ENCODE measurements at places on chromosomes 2 and 18. TPM values are rescaled to one million over a fixed set of nuclear protein-coding genes. Genes with fewer than 3 reads are reported as not detected.

DNA sequence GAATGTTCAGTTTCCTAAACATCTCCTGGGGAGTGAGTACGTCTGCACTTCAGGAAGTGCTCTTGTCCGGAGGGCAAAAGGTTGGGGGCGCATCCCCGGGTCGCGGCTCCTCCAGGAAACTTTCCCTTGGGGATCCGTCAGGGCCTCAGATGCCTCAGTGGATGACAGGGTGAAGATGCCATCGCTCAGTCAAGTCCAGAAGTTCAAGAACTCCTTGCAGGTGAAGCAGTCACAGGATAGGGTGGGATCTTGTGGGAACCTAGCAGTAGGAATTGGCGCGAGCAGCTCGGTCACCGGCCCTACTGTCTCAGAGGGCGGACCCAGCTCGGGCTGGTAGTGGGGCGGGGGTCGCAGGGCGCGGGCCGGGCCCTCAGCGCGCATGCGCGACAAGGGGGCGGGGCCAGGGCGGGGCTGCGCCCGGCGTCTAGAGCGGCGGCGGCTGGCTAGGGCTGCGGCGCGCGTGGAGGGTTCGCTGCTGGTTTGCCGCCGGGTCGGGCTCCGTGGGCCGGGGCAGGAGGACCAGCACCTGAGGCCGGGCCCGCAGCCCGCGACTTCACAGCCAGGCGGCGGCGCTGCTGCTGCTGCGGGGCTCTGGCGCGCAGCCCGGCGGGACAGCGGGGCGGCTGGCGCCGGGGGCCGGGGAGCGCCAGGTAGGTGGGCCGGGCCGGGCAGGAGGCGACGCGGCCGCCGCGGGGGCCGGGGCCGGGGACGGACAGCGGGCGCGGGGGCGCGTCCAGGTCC is at the start of gene INPP4A:
TSS of gene INPP4A (plus strand) at position 423 of the 741 bp plus-strand sequence. CDS start 75,191 bp downstream, outside the sequence.
- ATAC-seq = peak; percentile 85

DNA sequence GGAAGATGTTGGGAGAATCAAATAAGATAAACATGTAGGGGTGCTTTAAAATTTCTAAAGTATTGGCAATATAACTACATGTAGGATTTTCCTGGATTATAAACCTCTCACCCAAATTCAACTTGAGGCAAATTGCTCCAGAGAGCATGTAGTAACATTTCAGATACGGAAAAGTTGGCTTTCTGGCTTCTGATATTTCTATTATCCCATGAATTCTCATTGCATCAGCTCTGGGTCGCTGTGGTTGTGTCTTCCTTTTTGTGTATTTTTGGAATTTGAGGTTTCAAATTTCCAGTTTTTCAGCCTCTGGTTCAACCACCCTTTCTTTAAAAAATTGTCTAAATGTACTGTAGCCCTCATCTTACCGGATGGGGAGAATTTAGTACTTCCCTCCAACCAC is 32.3 kb downstream of the TGIF1 start:
- ATAC-seq = no peak

- no peak for ATAC-seq
Measured at GRCh38 chr2:101597347-101597944, 100.1 kb upstream of the MAP4K4 start.

- peak; percentile 10 for ATAC-seq
Measured at GRCh38 chr2:172931256-172931894, 144.3 kb upstream of the MAP3K20 start.

DNA sequence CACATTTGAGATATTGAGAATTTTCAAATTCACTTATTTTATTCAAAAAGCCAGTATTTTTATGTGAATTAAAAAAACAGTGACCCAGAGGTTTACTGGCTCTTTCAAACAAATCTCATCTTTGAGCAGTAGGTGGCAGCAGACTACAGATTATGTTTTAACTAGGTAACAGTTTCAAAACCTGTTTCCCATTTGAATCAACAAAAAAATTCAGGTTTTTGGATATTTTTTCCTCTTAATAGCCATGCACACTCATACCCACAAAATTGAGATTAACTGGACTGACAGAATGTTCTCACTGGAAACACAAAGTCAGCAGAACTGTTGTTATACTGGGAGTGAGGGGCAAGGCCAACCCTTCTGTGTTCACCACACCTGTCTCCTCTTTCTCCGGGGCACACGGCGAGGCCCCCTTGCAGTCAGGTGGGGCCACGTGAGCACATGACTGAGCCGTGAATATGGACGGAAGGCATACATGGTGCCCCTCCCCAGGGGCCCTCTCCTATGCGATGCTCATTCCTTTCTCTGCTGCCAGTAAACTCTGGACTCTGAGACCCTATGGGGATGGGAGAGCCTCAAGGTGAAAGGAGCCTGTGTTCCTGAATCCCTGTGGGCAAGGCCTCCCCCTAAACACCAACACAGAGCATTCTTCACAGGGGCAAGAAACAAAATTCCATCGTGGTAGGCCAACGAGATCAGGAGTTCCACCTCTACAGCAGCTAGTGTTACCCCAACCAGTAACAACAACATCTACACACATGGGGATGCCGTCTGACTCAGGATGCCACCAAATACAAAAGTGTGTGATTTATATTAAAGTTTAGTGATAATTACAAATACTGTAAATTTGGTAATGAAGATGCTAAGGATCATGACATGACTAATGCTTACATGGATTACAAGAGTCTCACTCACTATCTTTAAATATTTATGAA is 80.4 kb downstream of the LPIN2 start:
- no peak for ATAC-seq

GRCh38 chr2:218028562-218029348 is 26.0 kb upstream of the TNS1 start:
- no peak for ATAC-seq

GRCh38 chr18:24778810-24779418 is 318.5 kb downstream of the HRH4 start:
- ATAC-seq = no peak

- ATAC-seq = no peak
Measured at GRCh38 chr2:45477546-45477945, 133.5 kb downstream of the SRBD1 start.

- ATAC-seq = no peak
Measured at GRCh38 chr2:53777134-53777533, 9.5 kb downstream of the CHAC2 start.

- ATAC-seq = peak; percentile 97
Measured at GRCh38 chr2:165469417-165469816, at the start of gene CSRNP3. TSS of gene CSRNP3 (plus strand) at chr2:165469698. CDS start at chr2:165595066, 125,368 bp downstream.

- no peak for ATAC-seq
Measured at GRCh38 chr2:95034818-95035217, 9.3 kb downstream of the MAL start.

DNA sequence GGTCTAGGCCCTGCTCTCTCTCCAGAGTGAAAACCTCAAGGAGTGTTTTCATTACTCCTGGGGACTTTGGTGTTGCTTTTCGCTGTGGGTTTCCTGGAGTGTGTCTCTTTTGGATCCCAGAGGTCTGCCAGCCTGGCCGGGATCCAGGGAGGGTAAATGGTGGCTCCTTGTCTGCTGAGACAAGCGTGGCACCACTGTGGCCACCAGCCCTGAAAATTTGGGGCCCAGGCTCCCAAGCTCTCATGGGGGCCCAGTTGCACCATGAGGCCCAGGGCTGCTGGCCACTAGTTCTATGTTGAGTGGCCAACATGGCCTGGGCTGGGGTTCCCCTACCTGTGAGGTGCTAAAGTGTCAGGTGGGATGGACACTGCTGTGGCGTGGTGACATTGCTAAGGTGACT is 144.8 kb downstream of the CTIF start:
- no peak for ATAC-seq

GRCh38 chr2:113910967-113911678 is 21.2 kb downstream of the ACTR3 start:
- no peak for ATAC-seq

GRCh38 chr2:141384676-141385075 is 746.1 kb downstream of the LRP1B start:
- no peak for ATAC-seq

DNA sequence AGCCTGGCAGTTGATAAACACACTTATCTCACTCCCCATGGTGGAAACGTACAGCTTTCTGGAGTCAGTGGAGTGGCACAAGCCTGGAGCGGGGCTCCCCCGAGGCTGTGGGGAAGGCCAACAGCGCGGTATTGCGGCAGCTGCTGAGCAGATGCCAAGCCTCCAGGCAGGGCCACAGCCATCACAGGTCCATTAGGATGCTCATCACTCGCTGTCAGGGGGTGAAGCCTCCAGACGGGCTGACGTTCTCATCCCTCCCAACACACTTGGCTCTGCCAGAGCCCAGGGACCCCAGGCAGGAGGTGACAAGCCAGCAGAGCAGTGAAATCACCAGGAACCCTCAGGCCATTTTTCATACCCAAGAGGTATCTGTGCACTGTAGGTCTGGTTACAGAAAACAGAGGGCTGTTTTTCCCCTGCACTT is 529.2 kb upstream of the KLHL29 start:
- peak; percentile 78 for ATAC-seq

- ATAC-seq = peak; percentile 98
Measured at GRCh38 chr2:7037340-7038333, 120.4 kb downstream of the RNF144A start.

Gene LBH
- 27.4 TPM for total RNA-seq

Gene ORMDL1
- 64.6 TPM for total RNA-seq
